ENCODE measurements at places on chromosomes 12 and 14. TPM values are rescaled to one million over a fixed set of nuclear protein-coding genes. Genes with fewer than 3 reads are reported as not detected.

Gene KRT5
- total RNA-seq: 134 TPM

Gene CCDC184
- not detected for total RNA-seq

Gene LLPH
- total RNA-seq: 25.0 TPM

Gene TSPAN8
- 1.9 TPM for total RNA-seq

Gene MAP3K9
- total RNA-seq: 25.0 TPM

Gene KDM5A
- total RNA-seq: 68.0 TPM

Gene GDF3
- not detected for total RNA-seq

Gene BATF
- 55.7 TPM for total RNA-seq

Gene RPS6KA5
- 3.5 TPM for total RNA-seq

Gene RPS6KL1
- 3.4 TPM for total RNA-seq

Gene ETFRF1
- 11.6 TPM for total RNA-seq

Gene ABHD12B
- not detected for total RNA-seq

Gene CLEC1A
- total RNA-seq: 0.23 TPM

Gene TMEM119
- total RNA-seq: not detected

Gene MAP1LC3B2
- total RNA-seq: 1.4 TPM

Gene LHX5
- 0.65 TPM for total RNA-seq

Gene PRB2
- not detected for total RNA-seq

Gene SOCS2
- 11.1 TPM for total RNA-seq

Gene AICDA
- total RNA-seq: not detected

Gene TRAFD1
- 34.1 TPM for total RNA-seq

Gene BTBD6
- total RNA-seq: 12.2 TPM

Gene CPNE6
- total RNA-seq: not detected

Gene OLR1
- 22.4 TPM for total RNA-seq

Gene SYNDIG1L
- 0.52 TPM for total RNA-seq

Gene CIPC
- total RNA-seq: 66.3 TPM

Gene CEBPE
- not detected for total RNA-seq

Gene KRT79
- total RNA-seq: 0.28 TPM

Gene PAPOLA
- 59.5 TPM for total RNA-seq

Gene SYCP3
- total RNA-seq: not detected

Gene OR4L1
- total RNA-seq: not detected

Gene RPGRIP1
- total RNA-seq: 0.75 TPM

Gene REM2
- total RNA-seq: 0.98 TPM

Gene KDM2B
- 43.6 TPM for total RNA-seq

Gene NEUROD4
- total RNA-seq: not detected

Gene CATSPERB
- not detected for total RNA-seq

Gene C12orf54
- not detected for total RNA-seq

Gene PLCZ1
- not detected for total RNA-seq

Gene TRIM9
- total RNA-seq: 1.5 TPM

Gene GUCY2C
- total RNA-seq: not detected

Gene FLRT2
- 2.1 TPM for total RNA-seq

Gene PIK3C2G
- 1.4 TPM for total RNA-seq

Gene RGS6
- total RNA-seq: not detected

Gene STON2
- total RNA-seq: 6.2 TPM

Gene SLC41A2
- 12.7 TPM for total RNA-seq

Gene BCDIN3D
- total RNA-seq: 4.7 TPM

Gene P2RX2
- not detected for total RNA-seq

Gene OVCH1
- not detected for total RNA-seq

Gene TAMALIN
- total RNA-seq: not detected

Gene MYL6
- total RNA-seq: 666 TPM

Gene EML5
- total RNA-seq: 0.43 TPM

Gene CDH24
- total RNA-seq: 16.4 TPM

Gene MYF5
- total RNA-seq: not detected

Gene FSCB
- total RNA-seq: not detected

All from PC-9 (cell line).